ENCODE measurements at places on chromosomes 3 and 15.

DNA sequence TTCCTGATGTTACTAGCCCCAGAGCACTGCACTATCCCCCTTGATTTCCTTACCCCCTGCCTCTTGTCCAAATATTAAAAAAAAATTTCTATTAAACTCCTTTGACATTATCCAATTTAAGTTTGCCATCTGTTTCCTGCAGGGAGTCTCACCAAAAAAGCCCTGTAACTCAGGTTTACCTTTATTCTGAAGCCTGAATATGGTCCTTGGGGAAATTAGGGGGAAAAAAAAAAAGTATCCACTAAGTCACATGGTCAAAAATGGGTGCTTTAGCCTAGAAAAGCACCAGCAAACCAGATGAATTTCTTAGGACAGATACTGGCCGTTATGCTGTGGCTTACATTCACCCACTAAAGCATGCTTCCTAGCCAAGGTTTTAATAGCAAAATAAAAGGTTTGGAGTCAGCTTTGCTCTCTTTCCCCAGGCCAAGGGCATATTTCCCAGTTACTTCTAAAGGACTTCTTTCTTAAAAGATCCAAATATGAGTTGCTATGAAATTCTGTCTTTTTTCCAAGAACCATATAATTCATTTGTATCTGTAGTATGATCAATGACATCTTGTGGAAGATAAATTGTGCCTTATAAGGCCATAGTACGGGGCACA is 394.9 kb downstream of the LSAMP start:
- DNase-seq, result no peak

DNA sequence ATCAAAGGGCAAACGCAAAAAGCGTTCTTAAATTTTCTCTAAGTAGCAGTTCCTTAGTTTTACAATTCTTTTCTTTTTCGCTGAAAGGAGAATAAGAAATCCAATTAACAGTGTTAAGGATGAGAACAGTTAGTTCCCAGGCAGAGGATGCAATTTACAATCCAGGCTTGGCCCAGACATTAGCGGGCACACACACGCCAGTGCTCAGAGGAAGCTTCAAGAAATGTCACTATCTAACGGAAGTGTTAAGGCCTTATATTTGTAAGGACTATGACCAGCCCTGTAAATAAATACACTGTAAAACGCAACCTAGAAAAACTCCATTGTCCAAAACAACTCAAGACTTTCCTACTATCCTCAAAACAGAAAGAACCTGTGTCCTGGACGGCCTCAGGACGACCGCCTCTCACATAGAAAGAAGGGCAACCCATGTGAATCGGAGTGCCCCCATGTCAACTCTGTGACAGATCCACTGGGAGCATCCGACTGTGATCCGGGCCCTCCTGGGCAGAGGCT is 1.3 kb downstream of the ACAP2 start:
- DNase-seq, result no peak

- DNase-seq, result no peak
Measured at GRCh38 chr3:31382856-31383255, 149.9 kb upstream of the STT3B start.

GRCh38 chr15:98859149-98859548 is 148.4 kb downstream of the PGPEP1L start:
- DNase-seq, result no peak

Data from stimulated activated CD4-positive, alpha-beta T cell treated with anti-CD3 and anti-CD28 coated beads, TNF-alpha, amount 100 ng/mL, for 1 hour (primary cell).